ENCODE measurements at places on chromosomes 11 and 22. TPM values are rescaled to one million over a fixed set of nuclear protein-coding genes. Genes with fewer than 3 reads are reported as not detected.

DNA sequence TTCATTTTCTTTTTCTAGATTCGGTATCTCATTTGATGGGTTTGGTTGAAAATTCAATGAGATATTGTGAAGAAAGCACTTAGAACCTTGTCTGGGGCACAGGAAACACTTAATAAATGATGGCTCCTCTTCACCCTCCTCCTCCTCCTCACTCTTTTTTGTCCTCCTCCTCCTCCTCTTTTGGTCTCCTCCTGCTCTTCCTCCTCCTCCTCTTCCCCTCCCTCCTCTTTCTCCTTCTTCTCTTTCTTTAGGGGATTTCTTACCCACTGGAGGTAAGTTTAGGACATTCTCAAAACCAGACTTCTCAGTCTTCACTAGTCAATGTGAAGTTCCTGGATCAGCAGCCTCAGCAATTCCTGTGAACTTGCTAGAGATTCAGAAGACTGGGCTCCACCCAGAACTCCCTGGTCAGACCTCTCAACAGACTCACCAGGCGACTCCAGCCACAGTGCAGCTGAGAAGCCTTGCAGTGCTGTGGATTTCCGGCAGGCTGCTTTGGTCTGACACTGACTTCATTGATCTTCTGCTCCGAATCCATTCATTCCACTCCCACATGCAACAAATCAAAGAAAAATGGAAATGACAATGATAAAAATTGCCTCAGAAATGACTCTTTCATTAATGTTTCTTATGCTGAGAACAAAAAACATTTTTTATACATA, 368.6 kb upstream of the B3GAT1 start:
- DNase-seq = no peak

DNA sequence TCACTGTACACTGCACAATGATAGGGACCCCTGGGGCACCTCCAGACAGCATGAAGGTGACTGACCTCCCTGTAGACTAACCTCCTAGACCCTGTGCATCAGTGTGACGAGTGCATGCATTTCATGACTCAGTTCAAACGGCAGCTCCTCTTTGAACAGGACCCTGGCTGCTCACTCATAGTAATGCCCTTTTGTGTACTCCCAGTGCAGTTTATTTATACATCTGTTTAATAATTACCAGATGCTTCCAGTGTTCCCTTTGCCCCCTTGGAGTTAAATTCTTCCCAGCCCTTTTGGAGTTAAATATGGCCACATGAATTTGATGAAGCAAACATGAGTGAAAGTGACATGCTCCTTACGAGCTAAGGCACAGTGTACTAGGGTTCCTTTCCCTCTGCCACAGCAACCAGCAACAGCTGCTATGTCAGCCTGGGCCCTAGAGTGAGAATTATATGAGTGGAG, 72.4 kb downstream of the PANX1 start:
- DNase-seq = no peak

DNA sequence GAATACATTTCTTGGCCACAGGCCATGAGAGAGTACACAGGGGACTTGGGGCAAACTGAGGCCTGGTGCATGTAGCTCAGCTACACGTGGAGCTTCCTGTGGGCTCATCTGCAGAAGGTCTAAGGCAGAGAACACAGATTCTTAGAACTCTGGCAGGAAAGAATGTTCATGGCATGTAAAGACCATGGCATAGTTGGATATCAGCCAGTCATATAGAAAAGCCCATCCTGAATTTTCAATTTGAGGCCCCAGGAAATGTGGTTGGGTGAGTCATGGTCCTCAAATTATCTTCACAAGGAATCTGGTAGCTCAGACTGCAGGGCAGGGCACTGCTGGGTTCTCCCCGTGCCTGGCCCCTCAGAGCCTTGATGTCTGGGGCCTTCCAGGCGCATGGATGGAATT, 13.7 kb upstream of the ST3GAL4 start:
- no peak for DNase-seq

DNA sequence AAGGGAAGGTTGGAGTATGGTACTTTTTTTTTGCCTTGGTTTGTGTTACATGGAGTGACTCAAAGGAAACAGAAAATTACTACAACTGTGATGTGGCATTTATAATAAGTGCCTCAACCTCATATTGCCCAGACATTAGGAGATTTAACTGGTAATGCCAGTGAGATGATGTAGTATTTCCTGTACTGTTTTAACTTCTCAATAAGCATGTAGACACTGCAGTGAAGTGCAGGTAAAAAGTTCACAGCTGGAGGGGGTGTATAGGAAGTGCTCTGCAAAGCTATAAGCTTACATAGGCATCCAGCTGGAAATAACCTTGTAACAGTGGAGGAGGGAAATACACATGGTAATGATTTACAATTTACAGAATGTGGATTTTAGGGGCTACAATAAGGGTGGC, 138.2 kb upstream of the MTMR2 start:
- no peak for DNase-seq

- DNase-seq = no peak
These were observed 845.0 kb downstream of the TBC1D22A start for GRCh38 chr22:47607486-47607885.

- DNase-seq = no peak
These were observed 83.9 kb downstream of the LDLRAD3 start for GRCh38 chr11:36027731-36028130.

DNA sequence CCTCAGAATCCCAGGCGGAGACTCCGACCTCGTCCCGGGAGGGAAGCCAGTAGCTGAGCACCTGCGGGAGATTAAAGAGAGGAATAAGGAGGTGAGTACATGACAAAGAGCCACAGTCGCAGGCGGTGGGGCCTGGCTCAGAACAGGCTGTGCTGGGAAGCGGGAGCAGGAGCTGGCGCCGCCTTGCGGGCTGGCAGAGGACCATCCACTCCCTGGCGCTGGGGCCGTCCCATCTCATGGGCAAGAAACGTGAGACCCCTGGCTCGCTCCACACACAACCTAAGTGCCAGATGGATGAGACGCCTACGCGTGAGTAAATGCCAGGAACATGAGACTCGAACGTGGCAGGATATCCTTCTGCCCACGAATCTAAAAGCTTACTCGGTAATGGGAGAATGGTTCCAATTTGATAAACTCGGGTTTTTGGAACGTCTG, 6.3 kb downstream of the CEND1 start:
- DNase-seq = peak; percentile 52

DNA sequence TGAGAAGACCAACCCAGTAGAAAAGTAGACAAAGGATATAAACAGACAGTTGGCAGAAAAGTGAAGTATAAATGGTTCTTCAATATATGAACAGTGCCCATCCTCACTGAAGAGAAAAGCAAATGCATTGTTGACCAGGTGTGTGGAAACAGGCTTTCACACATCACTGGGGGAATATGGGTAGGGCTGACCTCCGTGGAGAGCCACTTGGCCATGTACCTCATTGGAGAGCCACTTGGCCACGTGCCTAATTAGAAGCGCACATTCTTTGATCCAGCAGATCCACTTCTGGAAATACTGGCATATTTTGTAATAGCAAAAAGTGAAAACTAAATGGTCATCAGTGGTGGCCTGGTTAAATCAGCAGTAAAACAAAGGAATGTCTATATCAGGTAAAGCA, 43.2 kb downstream of the PPP6R3 start:
- no peak for DNase-seq

DNA sequence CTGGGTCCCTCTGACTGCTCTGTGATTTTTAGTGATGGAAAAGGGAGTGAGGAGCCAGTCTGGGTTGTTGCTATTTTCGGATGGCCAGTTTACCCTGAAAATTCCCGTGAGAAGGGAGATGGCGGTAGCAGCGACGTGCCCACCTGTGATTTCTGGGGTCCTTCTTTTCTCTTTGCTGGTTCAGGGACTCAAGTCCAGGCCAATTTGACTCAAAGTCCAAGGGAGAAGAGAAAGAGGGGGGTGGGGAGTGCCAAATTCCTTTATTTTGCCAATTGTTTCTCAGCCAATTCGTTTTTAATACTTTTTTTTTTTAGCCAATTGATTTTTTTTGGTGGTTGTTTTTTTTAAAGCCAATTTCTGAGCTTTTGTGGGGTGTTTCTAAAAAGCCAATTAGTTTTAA, 6.9 kb downstream of the IGF2 start:
- DNase-seq = no peak

DNA sequence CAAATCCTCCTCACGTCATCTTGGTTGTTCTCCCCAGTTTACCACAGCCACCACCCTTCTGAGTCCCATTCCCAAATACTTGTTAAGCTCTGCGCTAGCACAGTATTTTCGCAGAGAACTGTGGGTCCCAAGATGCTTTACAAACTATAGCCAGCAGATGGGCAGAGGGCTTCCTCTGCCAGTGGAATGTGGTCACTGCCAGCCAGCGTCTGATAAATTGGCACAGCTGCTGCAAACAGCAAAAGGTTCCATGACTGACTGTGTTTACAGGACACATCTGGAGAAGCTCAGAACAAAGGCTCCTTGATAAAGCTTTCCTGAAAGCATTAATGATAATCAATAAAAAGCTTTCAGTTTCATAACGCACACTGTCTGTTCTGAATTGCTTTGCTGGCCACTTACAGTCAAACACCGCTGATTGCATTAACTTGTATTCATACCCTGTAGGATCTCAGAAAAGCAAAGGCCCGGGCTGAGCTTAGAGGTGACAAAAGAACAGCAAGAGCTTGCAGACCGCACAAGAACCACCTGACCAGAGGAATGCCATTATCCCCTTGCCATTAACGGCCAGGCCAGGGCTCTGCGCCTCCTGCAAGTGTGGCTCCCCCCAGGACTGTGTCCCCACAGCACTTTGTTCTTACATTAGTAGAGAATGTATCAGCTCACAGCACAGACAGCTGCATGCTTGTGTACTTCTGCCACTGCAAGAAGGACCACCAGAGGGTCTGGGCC, 120.6 kb downstream of the MICAL3 start:
- DNase-seq = no peak

- no peak for DNase-seq
These were observed 2.1 kb downstream of the HBD start for GRCh38 chr11:5232176-5232575.

- DNase-seq = no peak
These were observed 64.8 kb downstream of the PAK1 start for GRCh38 chr11:77409046-77409445.

DNA sequence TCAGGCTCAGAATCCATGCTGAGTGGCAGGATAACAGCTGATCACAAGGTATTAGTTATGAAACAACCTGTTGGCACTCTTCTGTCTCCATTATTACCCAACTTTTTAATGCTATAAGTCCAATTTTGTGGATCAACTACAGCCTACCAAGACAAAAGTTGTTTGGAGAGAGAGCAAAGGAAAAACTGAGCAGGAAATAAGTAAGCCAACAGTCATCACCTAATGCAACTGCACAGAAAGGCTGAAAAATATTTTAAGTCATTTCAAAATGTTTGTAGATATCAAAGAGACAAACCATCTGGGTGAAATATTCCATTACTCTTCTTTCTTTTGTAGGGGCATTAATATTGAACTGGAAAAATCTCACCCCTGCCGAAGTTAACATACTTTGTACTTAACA, 41.6 kb downstream of the FDX1 start:
- DNase-seq = no peak

GRCh38 chr11:1574238-1574932, 2.3 kb upstream of the DUSP8 start:
- DNase-seq = no peak

GRCh38 chr11:45092404-45092785, 54.0 kb upstream of the PRDM11 start:
- no peak for DNase-seq

The CHID1 gene
- 60.2 TPM for total RNA-seq

The SPI1 gene
- total RNA-seq = 73.5 TPM

The AQP11 gene
- total RNA-seq = 0.78 TPM

The PHOX2A gene
- not detected for total RNA-seq

The MYO18B gene
- not detected for total RNA-seq

The PHF21B gene
- total RNA-seq = 0.90 TPM

The ABCC8 gene
- 8.6 TPM for total RNA-seq
